ENCODE measurements at places on chromosomes 11 and 22. TPM values are rescaled to one million over a fixed set of nuclear protein-coding genes. Genes with fewer than 3 reads are reported as not detected.

GRCh38 chr11:100927579-100927978 is 202.0 kb downstream of the PGR start:
- H3K27ac ChIP-seq = no peak overlapping the region
- no peaks in the 10 kb centered on the region for H3K4me1 ChIP-seq
- no peak for DNase-seq
- H3K27me3 ChIP-seq = no peaks in the 10 kb centered on the region
- no peaks in the 10 kb centered on the region for H3K36me3 ChIP-seq
- no peak overlapping the region for H3K4me3 ChIP-seq

DNA sequence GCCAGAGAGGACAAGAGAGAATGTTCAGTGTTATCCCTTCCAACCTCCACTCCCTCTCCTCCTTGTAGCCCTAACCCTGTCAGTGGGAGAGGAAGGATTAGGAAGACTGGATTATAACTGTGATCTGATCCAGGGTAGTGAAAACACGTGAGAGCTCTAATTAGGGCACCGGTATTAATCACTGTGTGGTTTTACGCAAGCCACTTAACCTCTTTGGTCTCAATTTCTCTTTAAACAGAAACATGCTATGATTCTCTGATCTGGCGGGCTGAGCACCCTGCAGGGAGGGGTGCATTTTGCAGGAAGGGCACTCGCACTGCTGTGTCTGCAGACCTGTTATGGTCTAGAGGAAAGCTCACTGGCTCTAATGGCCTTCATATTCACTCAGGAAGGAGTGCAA is 11.5 kb downstream of the RPL27A start:
- H3K27ac ChIP-seq = no peak overlapping the region
- DNase-seq = no peak
- H3K4me3 ChIP-seq = no peak overlapping the region
- peaks cover 4% of the 10 kb centered on the region for H3K27me3 ChIP-seq

The BEST1 gene
- total RNA-seq = 4.6 TPM

The OR56A1 gene
- total RNA-seq = 0.15 TPM

GRCh38 chr22:27501191-27501936 is 300.2 kb downstream of the MN1 start:
- H3K36me3 ChIP-seq = peaks cover 8% of the 10 kb centered on the region
- DNase-seq = no peak
- peaks cover 6% of the 10 kb centered on the region for H3K27me3 ChIP-seq
- H3K27ac ChIP-seq = no peak overlapping the region
- no peaks in the 10 kb centered on the region for H3K4me1 ChIP-seq

DNA sequence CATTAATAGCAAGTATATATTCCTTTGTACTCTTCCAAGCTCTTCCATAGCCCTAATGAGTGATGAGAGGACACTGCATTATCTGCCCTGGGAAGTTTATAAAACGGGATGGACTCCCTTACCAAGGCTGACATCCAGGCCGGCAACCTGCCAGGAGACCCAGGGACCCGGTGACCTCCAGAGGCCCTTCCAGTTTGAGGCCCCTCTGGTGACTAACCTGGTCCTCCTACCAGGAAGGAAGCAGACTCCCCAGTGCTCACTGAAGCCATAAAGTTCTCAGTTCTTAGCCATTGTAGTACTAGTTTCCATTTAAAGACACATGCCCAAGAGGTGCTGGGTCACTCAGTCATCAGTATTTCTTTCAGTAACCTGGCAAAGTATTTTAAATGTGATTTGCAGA is 345.4 kb downstream of the TENM4 start:
- no peaks in the 10 kb centered on the region for H3K36me3 ChIP-seq
- DNase-seq = no peak
- H3K27ac ChIP-seq = no peak overlapping the region
- H3K4me1 ChIP-seq = peaks cover 28% of the 10 kb centered on the region
- no peak overlapping the region for H3K4me3 ChIP-seq

GRCh38 chr22:46047226-46047625 is 70.3 kb upstream of the WNT7B start:
- DNase-seq = no peak
- H3K36me3 ChIP-seq = no peaks in the 10 kb centered on the region
- peaks cover 4% of the 10 kb centered on the region for H3K27me3 ChIP-seq

The JAML gene
- not detected for total RNA-seq

DNA sequence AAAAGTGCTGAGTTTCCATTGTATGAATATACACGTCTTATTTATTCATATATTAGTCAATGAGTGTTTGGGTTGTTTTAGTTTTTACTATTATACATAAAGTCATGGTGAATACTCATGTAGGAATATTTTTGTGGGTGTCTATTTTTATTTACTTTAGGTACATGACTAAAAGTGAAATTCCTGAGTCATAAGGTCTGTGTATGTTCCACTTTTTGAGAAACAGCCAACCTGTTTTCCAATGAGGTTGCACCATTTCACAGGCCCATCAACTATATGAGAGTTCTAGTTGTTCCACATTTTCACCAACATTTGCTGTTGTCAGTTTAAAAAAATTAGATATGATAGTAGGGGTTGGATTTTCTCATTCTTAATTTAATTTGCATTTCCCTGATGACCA is 6.6 kb upstream of the OR6X1 start:
- no peak overlapping the region for H3K27ac ChIP-seq
- no peaks in the 10 kb centered on the region for H3K4me1 ChIP-seq
- H3K27me3 ChIP-seq = peaks cover 7% of the 10 kb centered on the region
- peaks cover 10% of the 10 kb centered on the region for H3K36me3 ChIP-seq
- DNase-seq = no peak

The CSRP3 gene
- not detected for total RNA-seq

DNA sequence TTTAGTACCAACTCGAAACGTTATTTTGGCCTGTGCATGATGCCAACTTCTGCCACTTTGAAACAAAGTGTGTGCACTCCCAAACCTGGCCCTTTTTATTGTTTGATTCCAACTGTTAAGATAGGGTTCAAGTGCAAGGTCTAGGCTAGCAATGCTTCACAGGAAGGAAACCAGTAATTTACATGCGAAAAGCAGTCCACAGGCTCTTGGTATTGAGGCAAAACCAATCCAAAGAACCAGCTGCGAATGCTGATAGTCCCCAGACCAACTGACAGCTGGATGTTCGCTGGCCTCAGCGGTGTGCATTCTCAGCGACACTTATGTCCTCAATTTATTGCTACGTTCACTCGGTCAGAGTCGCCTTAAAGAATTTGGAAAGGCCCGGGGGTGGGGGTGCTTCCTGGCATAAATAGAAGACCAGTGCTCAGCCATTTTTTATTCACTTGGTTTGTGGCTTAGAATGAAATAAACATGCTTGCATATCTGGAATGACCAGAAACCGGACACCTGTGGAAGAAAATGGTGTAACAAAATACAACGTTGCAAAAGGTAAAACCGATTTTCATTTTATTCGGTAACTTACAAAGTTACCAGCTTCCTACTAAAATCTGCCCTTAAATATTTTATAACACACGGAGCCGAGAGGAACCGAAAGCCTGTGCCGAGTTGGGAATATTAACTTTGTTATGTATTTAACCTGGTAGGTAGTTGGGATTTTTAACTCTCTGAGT is 1.6 kb downstream of the CPT1A start:
- no peak for DNase-seq
- no peak overlapping the region for H3K27ac ChIP-seq
- peaks cover 2% of the 10 kb centered on the region for H3K4me1 ChIP-seq
- H3K4me3 ChIP-seq = peak overlapping the region; percentile 85
- peaks cover 16% of the 10 kb centered on the region for H3K27me3 ChIP-seq

- DNase-seq = no peak
- H3K27ac ChIP-seq = no peak overlapping the region
- no peak overlapping the region for H3K4me3 ChIP-seq
- no peaks in the 10 kb centered on the region for H3K36me3 ChIP-seq
These were observed 73.1 kb downstream of the ARHGAP32 start for GRCh38 chr11:129119036-129119435.

The EXPH5 gene
- 0.44 TPM for total RNA-seq

The TBCEL gene
- 36.5 TPM for total RNA-seq

The TIGD3 gene
- total RNA-seq = 3.8 TPM

DNA sequence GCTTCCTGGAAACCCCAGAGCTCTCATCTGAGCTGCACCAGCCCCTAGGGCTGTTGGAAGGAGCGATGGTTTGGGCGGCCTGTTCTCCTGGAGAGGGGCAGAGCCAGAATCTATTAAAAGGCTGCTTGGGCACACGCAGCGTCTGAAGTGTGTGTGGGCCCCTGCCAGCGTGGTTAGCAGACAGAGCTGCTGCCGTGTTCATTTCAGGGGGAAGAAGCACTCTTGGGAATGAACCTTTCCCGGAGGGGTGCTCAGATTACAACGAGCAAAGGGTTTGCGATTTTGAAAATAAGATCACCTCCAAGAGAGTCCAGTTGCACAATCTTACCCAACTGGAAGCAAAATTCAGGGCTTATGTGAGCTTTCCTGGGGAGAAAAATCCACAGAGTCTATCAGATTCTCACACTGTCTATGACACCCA is 12.9 kb downstream of the ANO1 start:
- peaks cover 4% of the 10 kb centered on the region for H3K36me3 ChIP-seq
- no peak overlapping the region for H3K27ac ChIP-seq
- peaks cover 7% of the 10 kb centered on the region for H3K27me3 ChIP-seq
- peak overlapping the region; percentile 35 for H3K4me3 ChIP-seq
- H3K4me1 ChIP-seq = peaks cover 5% of the 10 kb centered on the region

DNA sequence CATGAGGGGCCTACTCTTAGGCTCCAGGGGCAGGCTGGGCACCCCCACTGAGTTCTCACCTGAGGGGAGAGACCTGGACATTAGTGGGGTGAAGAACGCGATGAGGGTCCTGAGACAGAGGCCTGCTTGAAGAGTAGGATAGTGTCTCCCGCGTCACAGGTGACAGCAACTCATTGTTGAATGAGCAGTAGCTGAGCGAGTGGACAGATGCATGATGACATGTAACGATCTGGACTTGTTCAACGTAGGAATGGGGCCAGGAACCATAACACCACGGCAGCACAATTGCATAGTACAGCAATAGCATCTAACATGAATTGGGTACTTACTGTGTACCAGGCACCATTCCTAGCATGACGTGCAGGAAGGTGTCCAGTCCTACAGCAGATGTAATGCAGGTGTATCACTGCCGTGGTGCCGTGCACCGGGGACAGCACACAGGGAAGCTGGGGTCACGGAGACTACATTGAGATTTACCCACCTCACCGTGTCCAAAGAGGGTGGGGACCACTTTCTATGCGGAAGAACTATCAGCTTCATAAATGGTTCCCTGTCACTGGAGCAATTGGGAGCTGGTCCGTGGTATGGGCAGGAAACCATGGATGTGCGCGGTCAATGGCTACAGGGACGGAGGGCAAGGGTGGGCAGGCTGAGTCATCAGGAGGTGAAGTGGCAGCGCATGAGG is 1019.1 kb downstream of the TBC1D22A start:
- H3K36me3 ChIP-seq = peaks cover 16% of the 10 kb centered on the region
- peaks cover 10% of the 10 kb centered on the region for H3K27me3 ChIP-seq
- H3K27ac ChIP-seq = peak overlapping the region; percentile 22
- H3K4me1 ChIP-seq = no peaks in the 10 kb centered on the region
- H3K4me3 ChIP-seq = no peak overlapping the region

DNA sequence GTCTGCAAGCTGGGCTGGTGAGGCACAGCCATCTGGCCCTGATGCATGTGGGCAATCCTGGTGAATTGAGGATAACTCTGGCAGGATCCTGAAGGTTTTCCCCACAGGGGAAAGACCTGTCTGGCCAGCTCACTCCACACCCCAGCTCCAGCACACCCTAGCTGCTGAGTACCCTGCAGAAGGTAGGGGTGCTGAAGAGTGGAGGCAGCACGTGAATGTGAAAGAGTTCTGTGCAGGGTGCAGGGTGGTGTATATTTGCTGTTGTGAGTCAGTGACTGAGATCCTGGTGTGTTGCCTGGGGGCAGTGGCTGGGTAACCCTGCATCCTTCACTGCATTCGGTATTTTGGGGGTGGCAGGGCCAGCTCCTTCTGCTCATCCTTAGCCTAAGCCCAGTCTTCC is 22.4 kb downstream of the DGAT2 start:
- no peak for DNase-seq
- H3K27me3 ChIP-seq = no peaks in the 10 kb centered on the region
- no peak overlapping the region for H3K27ac ChIP-seq
- H3K4me1 ChIP-seq = no peaks in the 10 kb centered on the region
- H3K4me3 ChIP-seq = no peak overlapping the region

DNA sequence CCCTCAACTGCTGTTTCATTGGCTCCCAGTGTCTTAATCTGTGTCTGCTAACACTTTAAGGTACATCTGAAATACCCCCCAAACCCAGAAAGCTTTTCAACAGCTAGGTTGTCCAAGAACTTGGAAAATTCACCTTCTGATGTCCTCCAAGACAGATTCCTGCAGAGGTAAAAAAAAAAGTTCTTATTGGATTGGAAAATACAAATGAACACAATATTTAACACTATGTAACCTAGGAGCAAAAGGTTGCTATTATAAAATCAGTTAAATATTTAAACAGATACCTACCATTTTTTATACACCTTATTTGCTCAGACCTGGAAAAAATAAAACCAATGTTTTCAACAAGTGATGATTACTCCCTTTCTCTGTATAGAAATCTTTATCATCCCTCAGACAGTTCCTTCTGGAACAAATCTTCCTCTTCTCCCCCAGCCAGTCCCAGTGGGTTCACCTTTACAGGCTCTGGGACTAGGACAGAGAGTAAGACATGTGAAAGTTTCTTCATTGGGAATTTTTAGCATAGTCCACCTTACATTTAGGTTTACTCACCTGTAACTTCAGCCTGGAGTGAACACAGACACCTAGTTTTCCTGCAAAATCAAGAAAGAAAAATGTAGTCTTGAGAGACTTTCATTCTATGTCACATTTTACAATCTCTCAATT is 13.3 kb upstream of the WDR74 start:
- H3K4me3 ChIP-seq = peak overlapping the region; percentile 28
- H3K27ac ChIP-seq = no peak overlapping the region
- peaks cover 3% of the 10 kb centered on the region for H3K36me3 ChIP-seq
- H3K27me3 ChIP-seq = peaks cover 14% of the 10 kb centered on the region

GRCh38 chr22:29142116-29142515 is 63.6 kb upstream of the EMID1 start:
- no peaks in the 10 kb centered on the region for H3K36me3 ChIP-seq
- H3K27ac ChIP-seq = no peak overlapping the region
- H3K27me3 ChIP-seq = peaks cover 2% of the 10 kb centered on the region
- no peak for DNase-seq

The SNX15 gene
- total RNA-seq = 40.4 TPM

- peaks cover 6% of the 10 kb centered on the region for H3K27me3 ChIP-seq
- H3K36me3 ChIP-seq = no peaks in the 10 kb centered on the region
- no peak for DNase-seq
These were observed 2.9 kb upstream of the LRRC10B start for GRCh38 chr11:61505640-61506155.

GRCh38 chr11:109512249-109512648 is 90.3 kb downstream of the C11orf87 start:
- H3K27me3 ChIP-seq = peaks cover 2% of the 10 kb centered on the region
- H3K4me1 ChIP-seq = peaks cover 13% of the 10 kb centered on the region
- no peak for DNase-seq
- H3K36me3 ChIP-seq = no peaks in the 10 kb centered on the region
- no peak overlapping the region for H3K27ac ChIP-seq
- H3K4me3 ChIP-seq = no peak overlapping the region
